ENCODE measurements at places on chromosomes 5 and 9.
A peak's percentile ranks its signal among the peaks of the same experiment; 100 is the strongest.

DNA sequence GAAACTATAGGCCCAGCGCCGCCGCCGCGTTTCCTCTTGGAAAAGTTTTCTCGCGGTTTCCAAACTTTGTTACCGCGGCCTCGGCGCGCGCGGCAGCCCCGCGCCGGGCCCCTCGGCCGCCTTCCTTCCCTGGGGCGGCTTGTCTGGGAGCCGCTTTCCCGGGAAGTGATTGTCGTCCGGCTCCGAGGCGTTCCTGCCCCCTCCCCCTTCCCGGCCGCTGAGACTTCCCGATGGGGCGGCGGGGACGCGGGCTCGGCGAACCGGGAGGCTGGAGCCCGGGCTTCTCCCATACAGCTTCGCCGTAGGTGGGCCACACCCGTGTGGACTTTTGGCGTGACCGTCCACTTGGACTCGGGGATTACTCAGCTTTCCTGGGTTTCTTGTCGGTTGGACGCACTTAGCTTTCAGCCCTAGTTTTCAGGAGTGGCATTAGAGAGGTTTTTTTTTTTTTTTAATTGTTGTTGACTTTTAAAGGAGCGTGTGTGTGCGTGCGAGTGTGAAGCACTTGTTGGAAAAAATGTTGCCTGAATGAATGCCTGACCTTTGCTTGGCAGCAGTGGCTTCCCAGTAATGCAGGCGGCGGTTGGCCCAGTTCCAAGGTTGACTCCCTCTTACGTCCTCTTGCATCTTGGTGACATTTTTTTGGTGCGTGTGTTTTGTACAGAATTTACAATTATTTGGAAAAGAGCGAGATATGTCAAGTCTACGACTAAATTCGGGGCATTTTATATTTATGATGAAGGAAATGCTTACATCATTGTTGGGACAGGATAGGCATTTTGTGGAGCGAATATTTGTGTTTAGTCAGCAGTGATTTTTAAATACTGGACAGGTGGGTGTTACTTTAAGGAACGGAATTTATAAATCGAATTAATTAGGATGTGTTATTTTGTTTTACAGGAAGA, 821 bp downstream of the CTNNA1 start:
- DNase-seq = peak; percentile 89

- no peak for DNase-seq
These were observed 45.9 kb downstream of the PDCD1LG2 start for GRCh38 chr9:5556101-5556705.

- no peak for DNase-seq
These were observed 150.3 kb downstream of the GIN1 start for GRCh38 chr5:102969641-102970040.

DNA sequence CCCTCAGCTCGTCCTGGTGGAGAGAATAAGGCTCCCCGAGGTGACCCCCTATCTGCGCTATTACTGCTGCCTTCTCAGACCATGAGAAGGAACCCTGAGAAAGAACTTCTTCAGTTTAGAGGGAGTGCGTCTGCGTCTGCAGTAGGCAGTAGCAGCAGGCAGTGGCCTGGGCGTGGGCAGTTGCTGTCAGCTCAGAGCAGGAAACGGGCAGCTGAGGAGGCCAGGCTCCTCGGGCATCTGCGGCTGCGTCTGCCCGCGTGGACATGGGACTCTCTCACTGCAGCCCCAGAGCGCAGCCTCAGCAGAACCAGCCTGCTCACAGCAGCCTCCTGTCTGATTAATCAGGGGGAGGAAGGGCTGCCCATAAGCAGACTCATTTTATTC, 49.8 kb upstream of the FCN1 start:
- DNase-seq = no peak

Data from HepG2 (cell line).